ENCODE measurements at places on chromosomes 7 and 10.

DNA sequence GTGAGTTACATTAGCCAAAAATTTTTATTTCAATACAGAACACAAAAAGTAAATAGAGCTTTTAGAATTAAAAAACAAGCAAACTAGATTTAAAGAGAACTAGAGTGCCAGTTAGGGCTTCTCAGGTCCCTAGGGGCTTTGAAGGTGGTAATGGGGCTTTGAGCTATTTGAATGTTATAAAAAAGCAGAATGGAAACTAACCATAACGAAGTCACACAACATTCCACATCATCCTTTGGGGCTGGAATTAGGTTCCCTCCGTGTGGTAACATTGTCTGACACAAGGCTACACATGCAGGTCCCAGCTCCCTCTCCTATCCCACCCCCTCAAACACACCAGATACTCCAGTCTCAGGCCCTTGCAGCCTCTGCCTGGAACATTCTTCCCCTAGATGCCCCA is 15.3 kb downstream of the JAZF1 start:
- no peak for DNase-seq

DNA sequence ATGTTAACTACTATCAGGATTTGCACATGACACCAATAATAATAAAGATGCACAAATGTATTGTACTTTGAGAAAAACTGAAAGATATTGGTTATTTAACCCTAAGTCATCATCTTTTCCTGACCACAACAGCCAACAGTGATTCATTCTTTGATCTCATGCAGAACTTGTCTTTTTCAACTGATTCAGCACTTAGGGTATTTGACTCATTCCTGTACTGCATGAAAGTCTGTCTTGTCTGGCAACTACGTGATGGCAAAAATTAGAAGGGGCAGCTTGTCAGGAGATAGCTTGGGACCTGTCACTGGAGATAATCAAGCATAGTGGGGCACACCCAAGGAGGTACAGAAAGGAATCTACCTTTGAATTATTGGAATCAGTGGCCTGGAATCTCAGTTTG is 77.8 kb upstream of the LRRC17 start:
- peak; percentile 23 for DNase-seq

DNA sequence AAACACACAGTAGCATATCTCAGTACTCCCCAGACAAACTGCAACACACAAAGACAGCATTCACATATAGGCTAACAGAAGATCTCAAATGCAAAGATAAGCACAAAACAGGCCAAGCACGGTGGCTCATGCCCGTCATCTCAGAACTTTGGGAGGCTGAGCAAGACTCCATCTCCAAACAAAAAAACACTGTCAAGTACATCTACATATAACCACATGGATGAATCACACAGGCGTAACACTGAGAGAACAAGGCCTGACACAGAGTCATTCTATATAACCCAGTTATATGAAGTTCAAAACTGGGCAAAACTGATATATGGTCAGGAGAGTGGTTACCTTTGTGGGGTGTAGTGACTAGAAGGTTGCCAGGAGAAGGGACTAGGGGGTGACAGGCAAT is 506.4 kb downstream of the KCNMA1 start:
- no peak for DNase-seq

- DNase-seq: no peak
These were observed 106.4 kb downstream of the TAX1BP1 start for GRCh38 chr7:27846388-27846787.

- DNase-seq: no peak
These were observed 183.0 kb downstream of the ARID5B start for GRCh38 chr10:62084451-62084850.

- DNase-seq: no peak
These were observed 34.9 kb downstream of the FAS start for GRCh38 chr10:89025453-89025852.

GRCh38 chr7:84302949-84303348 is 108.4 kb upstream of the SEMA3A start:
- DNase-seq: no peak

DNA sequence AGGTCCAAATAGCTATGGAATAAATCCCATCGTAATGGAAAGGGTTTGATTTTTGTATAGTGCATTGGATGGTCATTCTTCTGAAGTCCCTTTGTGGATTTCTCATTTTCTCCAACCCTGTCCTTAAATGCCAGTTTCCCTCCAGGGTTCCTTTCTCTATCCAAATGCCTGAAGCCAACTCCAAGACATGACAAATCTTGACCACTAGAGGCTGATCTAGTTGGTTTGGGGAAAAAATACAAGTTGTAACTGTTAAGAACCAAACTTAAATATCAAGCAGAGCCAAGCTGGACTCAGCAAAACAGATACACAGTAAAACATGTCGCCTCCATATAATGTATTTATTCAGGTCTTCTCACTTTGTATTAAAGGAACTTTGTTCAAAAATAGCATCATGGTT is 28.7 kb downstream of the FRMD4A start:
- no peak for DNase-seq

DNA sequence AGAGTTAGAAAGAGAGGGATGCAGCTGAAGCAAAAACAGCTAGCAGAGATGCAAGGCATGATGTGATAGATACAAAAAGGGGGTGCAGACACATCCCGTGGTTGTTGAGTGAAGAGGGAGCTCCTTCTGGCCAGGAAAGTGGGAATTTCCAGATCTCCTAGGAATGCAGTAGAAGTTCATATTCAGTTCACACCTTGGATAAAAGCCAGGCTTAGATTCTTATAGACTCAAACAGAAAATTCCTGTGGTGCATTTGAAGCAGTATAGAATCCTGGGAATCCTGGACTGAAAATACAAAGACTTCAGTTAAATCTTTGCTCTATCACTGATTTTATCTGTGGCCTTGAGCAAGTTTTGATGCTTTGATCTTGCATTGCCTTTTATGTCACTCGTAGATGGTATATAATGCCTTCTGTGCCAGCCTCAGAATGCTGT is 33.9 kb downstream of the SGPL1 start:
- peak; percentile 41 for DNase-seq

DNA sequence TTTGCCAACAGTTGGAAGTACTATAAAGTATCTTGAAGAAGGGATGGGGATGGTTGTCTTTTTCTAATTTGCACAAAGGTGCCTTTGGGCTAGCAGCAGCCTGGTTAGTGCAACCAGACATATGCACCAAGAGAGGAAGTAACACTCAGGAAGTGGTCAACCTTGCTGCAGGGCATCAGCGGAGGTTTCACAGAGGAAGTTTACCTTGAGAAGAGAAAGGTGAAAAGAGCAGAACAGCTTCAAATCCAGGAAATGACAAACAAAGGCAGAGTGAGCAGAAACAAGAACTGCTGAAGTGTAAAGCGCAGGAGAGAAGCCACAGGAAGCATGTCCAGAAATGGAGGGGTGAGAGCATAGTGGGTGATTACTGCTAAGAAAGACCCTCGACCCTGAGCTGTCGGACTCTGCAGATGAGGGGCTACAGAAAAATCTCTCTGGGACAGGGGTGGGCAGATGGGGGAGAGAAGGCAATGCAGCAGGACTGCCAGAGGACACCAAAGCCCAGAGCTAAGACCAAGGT is 66.9 kb downstream of the STK17A start:
- DNase-seq: no peak

GRCh38 chr7:122762071-122762470 is 59.3 kb upstream of the RNF148 start:
- no peak for DNase-seq

GRCh38 chr7:156560075-156560474 is 80.5 kb upstream of the RNF32 start:
- DNase-seq: no peak

DNA sequence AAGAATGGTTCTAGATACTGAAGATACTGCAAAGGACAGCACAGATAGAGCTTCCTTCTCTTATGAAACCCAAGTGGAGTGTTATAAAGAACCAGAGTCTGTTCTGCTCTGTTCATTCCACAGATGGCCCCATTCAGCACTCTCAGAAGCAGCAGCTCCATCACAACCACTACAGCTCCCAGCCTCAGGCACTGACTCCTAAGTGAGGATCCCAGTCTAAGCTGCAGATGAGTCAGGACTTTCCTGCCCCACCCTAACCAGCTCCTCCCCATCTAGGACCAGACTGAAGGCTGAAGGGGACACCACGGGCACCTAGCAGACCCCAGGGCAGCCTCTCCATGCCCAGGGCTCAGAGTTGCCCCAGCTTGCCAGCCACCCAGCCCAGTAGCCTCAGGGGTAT is 379.8 kb downstream of the GRID1 start:
- no peak for DNase-seq

DNA sequence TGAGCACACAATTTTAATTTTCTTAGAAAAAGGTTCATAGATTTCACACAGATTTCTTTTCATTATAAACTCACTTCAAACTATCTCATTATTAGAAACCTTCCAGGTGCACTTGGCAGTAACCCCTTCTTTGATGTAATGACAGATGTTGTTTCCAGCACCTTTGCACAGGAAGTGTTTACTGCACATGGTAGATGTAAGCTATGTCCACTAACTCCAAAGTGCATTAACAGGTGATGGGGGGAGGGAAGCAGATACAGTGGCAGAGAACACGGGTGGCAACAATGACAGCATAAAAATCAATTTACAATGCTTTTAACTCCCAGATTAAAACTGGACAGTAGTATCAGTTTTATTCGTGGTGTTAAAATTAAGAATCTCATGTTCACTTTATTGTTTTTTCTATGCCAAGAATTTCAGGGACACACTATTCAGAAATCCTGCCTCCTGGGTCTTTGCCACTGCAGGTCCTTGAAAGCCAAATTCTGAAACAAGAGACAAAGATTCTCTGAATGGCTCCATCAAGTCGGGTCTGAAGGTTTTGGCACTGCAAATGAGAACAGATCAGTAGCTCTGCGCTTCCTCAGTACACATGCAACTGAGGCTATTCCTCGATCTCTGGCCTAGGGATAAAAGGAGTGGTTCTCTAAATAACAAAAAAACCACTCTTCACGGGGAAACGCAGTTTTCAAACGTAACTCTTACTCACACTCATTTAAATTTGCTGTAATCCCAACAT is 187.7 kb downstream of the JAZF1 start:
- no peak for DNase-seq

DNA sequence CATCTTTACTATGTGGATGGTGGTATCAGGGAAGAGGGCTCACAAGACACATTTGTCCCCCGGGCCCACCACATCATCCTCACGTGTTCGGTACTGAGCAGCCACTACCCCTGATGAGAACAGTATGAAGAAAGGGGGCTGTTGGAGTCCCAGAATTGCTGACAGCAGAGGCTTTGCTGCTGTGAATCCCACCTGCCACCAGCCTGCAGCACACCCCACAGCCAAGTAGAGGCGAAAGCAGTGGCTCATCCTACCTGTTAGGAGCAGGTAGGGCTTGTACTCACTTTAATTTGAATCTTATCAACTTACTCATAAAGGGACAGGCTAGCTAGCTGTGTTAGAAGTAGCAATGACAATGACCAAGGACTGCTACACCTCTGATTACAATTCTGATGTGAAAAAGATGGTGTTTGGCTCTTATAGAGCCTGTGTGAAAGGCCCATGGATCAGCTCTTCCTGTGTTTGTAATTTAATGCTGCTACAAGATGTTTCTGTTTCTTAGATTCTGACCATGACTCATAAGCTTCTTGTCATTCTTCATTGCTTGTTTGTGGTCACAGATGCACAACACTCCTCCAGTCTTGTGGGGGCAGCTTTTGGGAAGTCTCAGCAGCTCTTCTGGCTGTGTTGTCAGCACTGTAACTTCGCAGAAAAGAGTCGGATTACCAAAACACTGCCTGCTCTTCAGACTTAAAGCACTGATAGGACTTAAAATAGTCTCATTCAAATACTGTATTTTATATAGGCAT is 9.1 kb upstream of the CSGALNACT2 start:
- peak; percentile 93 for DNase-seq

DNA sequence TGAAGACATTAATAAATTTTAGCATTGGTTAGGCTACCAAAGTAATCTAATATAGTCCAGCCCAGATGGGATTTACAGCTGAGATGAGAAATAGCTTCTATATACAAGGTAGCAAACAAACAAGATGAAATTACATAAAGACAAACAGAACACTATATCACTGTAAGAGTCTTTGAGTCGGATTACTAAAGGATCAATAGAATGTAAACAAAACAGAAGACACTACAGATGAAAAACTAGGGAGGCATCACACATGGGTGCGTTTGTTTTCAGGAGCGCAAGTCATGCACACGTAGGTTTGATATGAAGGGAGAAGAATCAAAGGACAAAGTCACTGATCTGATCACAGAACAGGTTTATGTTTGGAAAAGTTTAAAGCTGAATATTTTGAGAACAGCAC is 26.5 kb downstream of the MPP7 start:
- DNase-seq: no peak

DNA sequence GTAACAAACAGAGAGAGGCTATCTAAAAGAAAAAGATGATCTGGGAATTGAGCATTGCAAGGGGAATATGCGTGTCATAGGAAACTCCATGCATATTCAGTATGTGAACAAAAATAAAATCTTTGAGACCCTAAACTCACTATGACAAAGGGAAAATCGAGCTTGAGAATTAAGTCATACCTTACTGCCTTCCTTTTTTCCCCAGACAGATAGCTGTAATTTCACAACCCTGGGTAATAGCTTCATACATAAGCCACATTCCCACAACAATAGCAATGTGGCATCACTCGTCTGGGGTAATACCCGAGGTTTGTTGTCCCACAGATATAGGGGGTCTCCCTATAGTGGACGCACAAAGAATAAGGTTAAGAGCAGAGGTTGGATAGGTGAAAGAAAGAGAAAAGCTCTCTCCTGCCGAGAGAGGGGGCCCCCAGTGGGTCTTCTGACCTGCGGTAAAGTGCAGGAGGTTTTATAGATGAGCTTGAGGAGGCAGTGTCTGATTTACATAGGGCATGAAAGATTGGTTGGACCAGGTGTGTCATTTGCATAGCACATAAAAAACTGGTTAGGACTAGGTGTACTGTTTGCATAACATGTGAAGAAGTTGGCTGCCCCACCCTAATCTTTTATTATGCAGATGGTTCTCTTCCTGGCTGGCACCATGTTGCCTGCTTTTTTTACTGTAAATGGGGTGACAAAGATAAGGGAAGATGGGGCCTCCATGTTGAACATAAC is 11.6 kb downstream of the CYP3A43 start:
- no peak for DNase-seq

- DNase-seq: no peak
These were observed 42.6 kb downstream of the MAP3K8 start for GRCh38 chr10:30476511-30477155.

DNA sequence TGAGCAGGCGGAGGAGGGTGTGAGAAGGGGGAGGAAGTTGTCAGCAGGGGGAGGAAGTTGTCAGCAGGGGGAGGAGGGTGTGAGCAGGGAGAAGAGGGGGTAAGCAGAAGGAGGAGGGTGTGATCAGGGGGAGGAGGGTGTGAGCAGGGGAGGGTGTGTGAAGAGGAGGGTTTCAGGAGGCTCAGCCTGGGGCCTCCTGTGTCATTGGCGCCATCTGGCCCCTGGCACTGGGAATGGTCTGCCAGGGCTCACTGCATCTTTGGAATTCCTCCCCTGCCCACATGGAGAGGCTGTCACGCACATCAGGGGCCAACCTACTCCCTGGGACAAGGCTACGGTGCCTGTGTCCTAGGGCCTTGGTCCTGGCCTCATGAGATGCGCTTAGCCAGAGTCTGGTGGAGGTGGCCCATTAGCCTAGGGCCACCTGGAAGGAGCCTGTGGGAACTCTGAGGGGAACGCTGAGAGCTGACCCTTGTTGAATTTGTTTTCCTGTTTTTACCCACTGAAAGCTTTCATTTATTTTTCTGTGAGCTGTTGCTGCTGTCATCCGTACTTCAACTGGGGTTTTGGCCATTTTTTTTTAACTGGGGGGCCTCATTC is 18.0 kb downstream of the CAMK2B start:
- DNase-seq: no peak

Data from BJ (cell line).